ENCODE measurements at places on chromosomes 2 and 18.
A peak's percentile ranks its signal among the peaks of the same experiment; 100 is the strongest.

- ATAC-seq = peak; percentile 67
These were observed 81.1 kb upstream of the CAVIN2 start for GRCh38 chr2:191927991-191928390.

- ATAC-seq = no peak
These were observed 40.9 kb downstream of the SCTR start for GRCh38 chr2:119483395-119483753.

DNA sequence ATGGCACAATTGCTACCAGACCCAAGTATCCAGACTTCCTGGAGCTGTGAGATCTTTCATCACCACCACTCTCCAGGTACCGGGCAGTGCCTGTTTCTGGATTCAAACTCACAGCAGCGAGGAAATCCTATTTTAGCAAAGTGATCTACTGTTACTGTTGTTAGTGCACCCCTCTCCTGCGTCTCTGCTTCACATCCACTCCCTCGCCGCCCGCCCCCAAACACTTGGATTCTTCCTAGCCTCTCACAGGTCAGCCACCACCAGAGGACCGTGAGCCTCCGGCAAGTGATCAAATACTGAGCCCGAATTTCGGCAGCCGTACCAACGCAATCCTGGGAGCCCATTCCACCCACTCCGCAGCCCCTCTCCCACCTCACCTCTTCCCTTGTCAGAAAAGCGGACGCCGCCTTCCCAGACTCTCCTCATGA is 519 bp downstream of the METTL4 start:
- ATAC-seq = peak; percentile 80

DNA sequence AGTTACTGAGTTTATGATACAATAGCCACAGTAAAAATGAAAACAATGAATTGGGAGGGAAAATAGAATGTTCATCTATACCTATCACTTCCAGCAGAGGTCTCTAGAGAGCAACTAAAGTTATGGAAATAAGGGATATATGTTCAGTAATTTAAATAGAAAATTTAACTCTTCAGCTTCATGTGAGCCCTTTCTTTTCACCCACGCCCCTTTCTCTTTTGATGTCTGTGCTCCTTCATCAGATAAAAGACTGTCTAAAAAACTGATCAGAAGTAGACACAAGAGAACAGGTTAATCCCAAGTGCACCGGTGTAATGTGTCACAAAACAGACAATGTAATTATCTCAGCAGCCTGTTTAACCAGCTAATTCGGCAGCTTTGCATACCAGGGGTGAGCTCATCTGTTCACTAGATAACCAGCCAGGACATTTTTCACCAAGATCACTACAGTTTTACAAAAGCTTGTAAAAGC is 238.5 kb upstream of the ERBB4 start:
- ATAC-seq = peak; percentile 40

DNA sequence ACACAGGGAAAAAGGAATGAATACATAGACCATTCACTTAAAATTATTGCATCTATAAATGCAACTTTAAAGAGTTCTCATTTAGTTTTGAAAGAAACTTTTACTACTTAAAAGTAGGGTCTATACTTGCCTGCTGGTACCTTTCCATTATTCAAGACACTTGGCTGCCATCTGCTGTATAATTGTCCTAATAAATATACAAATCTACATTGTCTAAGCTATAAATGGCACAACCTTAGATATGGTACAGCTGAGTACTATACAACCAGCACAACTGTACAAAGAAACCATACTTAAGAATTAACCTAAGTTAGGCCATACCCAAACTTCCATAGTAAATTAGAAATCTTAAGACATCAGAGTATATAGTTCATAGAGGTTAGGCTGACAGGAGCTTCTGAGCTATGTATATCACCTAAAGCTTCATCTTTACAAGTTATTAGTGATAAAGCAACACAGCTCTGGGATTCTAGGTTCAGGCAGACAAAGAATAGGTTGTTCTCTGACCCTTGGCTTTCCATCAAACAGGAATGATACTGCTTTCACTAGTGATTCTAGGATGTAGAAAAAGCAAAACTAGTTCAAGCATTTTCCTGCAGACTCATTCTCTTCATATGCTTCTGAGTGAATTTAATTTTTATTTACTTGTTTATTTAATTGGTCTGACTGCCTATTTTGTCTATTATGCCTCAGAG is 22.1 kb downstream of the EXOC6B start:
- no peak for ATAC-seq

DNA sequence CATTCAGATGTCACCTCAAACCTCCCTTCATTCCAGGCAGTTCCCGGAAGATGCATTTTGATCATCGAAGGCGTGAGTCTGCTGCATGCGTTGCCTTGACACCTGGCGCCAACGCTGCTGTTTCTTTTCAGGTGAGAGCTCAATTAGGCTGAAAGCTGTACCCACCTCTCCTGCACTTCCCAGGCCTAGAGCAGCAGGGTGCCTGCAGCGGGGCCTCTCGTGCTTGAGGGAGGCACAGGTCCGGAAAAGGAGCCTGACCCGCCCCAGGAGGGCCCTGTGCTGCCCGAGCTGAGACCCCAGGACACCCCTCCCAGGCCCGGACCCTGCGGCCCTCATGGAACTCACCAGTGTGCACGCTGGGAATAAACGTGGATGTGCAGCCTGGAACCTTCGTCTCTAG is 31.4 kb upstream of the KCNG2 start:
- ATAC-seq = no peak

DNA sequence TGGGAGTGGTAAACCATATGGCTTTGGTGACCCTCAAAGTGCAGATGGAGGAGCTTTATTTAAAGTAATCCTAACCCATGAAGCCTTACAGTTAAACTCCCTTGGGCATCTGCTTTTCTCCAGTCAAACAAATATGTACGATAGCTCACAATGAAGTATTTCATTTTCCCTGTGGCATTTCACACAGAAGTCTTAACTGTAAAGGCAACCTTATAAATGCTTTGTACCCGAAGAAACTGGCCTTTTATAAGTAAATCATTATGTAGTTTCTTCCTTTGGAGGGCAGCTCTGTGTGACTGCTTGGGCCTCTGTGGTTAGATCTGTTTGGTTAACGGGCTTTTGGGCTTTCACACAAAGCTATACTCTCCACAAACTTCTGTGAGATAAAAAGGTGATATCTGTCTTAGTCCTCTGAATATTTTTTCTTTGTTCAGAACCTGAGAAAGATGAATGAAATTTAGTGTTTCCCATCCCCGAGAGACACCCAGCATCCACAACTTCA is 46.6 kb downstream of the SCN1A start:
- no peak for ATAC-seq

- ATAC-seq = no peak
These were observed 69.3 kb upstream of the BZW1 start for GRCh38 chr2:200742426-200742825.

DNA sequence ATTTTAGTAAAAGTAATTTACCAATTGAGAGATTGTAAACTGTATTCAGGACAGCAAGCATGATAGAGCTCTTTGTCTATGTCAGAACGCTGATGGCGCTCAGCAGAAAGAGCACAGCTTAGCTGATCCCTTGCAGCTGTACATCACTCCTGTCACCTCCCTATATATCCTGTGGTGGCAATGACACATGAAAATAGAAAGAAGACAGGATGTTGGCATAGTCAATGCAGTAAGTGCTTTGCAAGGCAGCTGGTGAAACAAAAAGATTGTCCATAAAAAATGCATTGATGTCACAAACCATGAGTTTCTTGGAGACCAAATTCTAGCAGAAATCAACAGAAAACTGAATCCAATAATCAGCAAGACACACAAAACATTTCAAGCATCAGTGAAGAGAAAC is 221.5 kb downstream of the RIT2 start:
- ATAC-seq = peak; percentile 86

GRCh38 chr2:144434425-144435222 is 85.3 kb downstream of the ZEB2 start:
- no peak for ATAC-seq

GRCh38 chr2:182230561-182230960 is 196.3 kb downstream of the PDE1A start:
- no peak for ATAC-seq

DNA sequence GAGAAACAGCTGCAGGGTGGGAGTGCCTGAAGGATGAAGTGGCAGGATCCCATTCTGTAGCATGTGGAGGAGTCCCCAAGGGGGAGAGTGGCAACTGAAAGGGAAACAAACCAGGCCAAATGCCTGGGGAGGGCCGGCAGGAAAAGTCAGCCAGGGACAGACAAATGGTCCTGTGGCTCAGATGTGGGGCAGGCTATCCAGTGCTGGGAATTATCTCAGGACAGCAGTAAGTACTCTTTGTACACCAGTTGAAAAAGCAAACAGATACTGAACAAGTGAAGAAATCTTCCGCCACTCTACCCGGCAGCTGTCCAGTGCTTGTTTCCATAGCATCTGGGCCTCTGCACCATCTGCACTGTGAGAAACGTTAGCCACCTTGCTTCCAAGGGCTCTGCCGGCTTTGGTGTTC is 408.9 kb downstream of the LRATD1 start:
- ATAC-seq = peak; percentile 11

DNA sequence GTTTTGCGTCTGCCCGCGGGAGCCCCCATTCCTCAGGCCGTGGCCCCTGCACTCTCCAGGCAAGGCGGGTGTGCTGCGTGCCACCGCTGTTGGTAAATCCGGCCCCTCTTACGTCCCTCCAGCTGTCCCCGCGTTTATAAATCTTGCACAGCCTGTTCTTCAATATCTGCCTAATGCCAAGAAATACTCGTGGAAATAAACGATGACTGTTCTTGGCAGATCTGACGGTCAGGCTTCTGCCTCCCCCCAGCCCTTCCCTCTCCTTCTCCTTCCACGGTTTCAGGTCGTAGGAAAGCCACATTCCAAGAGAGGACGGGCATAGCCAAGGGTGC is 20.5 kb downstream of the ODC1 start:
- peak; percentile 5 for ATAC-seq

DNA sequence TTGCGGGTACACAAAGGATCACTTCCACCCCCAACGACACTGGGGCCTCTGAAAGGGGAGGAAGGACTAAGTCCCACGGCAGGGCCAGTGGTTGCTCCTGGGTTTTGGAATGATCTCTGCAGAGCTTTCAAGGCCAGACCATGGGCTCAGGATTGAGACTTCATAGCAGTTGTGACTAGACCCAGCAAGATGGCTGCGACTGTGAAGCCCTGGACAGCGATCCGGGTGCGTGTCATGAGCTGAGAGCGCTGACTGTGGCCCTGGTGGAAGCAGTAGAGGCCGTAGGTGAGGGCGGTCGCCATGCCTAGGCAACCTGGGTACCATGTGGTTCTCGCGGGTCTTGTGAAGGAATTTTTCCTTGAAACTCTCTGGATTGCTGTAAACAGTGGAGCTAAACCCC is 27.3 kb downstream of the NCL start:
- ATAC-seq = no peak

- no peak for ATAC-seq
These were observed 47.9 kb downstream of the SLC14A1 start for GRCh38 chr18:45771587-45772480.

DNA sequence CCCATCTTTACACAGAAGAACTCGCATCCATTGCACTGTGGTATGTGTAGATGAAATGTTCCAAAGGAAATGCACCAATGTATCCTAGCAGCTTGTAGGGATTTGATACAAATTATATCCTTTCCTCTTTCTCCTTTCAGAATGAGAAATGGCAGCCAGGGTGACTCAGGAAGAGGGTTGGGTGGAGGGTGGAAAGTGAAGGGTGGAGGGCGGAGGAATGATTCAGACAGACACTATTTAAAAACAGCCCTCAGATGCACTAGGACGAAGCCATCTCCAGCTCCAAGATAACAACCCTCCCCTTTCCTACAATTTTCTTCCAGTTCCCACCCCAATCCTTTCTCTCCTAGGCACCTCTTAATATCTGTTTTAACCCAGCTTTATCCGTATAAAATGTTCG is 96.2 kb upstream of the STK39 start:
- no peak for ATAC-seq

- ATAC-seq = peak; percentile 3
These were observed 91.8 kb upstream of the KLF7 start for GRCh38 chr2:207257251-207258250.

- no peak for ATAC-seq
These were observed 64.4 kb downstream of the CIB4 start for GRCh38 chr2:26576565-26577441.

- ATAC-seq = peak; percentile 57
These were observed 228.7 kb downstream of the HAUS1 start for GRCh38 chr18:46332921-46333341.

DNA sequence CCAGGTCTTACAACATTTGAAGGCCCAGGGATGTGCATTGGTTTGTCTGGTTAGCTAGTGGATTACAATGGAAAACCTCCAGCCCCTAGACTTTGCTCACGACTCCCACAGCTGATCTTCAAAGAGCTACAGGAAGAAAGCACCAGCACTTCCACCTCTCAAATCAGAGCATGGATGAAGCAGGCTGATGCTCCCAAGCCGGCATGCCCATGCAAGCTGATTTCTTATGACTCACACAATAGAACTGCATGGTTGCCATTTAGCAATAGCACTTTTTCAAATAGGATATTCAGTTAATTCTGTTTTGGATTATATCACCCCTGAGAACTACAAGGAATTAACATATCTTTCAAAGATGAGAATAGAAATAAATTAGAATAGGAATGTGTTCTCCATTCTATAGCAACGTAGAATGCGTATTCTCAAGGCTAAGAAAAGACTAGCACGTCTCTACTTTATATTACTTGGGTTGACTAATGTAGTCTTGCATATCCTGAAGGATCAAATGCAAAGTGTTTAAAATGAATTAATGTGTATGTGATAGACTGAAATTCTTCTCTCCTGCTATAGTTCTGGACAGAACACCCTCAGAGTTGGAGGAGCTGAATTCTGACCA is 292.4 kb downstream of the TRIB2 start:
- peak; percentile 72 for ATAC-seq

- ATAC-seq = no peak
These were observed 2.3 kb downstream of the MBOAT2 start for GRCh38 chr2:9001229-9001628.

GRCh38 chr2:3398857-3399256 is 19.4 kb downstream of the TRAPPC12 start:
- no peak for ATAC-seq

- ATAC-seq = no peak
These were observed 15.0 kb upstream of the MYO1B start for GRCh38 chr2:191230174-191230573.

DNA sequence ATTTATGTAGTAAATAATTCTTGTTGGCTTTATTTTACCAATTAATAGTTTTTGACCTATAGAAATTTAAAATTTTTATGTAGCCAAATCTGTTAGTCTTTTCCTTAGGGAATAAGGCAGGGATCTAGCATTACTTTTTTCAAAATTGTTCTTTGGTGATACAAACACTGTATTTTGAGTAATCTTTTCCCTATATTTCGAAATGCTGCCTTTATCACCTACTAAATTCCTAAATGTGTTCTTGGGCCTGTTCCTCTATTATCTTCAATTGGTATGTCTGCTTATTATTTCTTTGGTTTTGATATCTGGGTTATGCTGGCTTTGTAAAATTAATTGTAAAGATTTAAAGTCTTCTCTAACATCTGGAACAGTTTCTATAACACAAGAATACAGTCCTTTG is 87.5 kb downstream of the DYSF start:
- ATAC-seq = no peak

- ATAC-seq = no peak
These were observed 221.4 kb downstream of the CLIP4 start for GRCh38 chr2:29336341-29337241.

DNA sequence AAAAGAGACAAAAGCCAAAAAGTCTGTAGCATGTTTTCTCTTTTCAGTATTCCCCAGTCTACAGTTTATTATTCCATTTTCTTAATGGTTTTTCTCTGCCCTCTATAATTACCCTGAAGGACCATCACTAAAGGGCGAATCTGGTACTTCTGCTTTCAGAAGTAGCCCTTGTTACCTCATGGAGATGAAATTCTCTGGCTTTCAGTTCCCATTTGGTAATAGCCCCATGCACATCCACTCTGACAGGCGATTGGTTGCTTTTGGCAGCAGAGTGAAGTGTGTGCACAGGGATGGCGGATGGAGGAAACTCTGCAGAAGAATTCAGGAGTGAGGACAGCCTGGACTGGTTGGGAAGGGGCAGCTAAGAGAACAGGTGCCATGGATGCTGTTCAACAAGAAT is 66.3 kb upstream of the NABP1 start:
- ATAC-seq = no peak
